ENCODE measurements at places on chromosomes 1 and 21. TPM values are rescaled to one million over a fixed set of nuclear protein-coding genes. Genes with fewer than 3 reads are reported as not detected.

Gene PLEKHA6
- total RNA-seq, result 4.9 TPM

Gene PRR9
- total RNA-seq, result not detected

Gene ROR1
- 115 TPM for total RNA-seq

Gene TMEM240
- total RNA-seq, result not detected

Gene PLD5
- 6.6 TPM for total RNA-seq

Gene FBXO2
- total RNA-seq, result 6.1 TPM

Gene ANGPTL1
- total RNA-seq, result 30.8 TPM

Gene KAZN
- 58.5 TPM for total RNA-seq

Gene CRP
- 3.8 TPM for total RNA-seq

Gene NPPA
- not detected for total RNA-seq

Gene SEC16B
- total RNA-seq, result 8.6 TPM

Gene PLEKHN1
- total RNA-seq, result not detected

Gene GRIK1
- total RNA-seq, result not detected

Gene TMEM52
- not detected for total RNA-seq

Gene KDM1A
- 28.7 TPM for total RNA-seq

Gene CEPT1
- 6.6 TPM for total RNA-seq
